Fibroblast of skin of left biceps (primary cell): ENCODE measurements at places on chromosomes 7 and 10.

- DNase-seq = no peak
Observed at GRCh38 chr10:59934701-59935100, 28.3 kb upstream of the CCDC6 start.

DNA sequence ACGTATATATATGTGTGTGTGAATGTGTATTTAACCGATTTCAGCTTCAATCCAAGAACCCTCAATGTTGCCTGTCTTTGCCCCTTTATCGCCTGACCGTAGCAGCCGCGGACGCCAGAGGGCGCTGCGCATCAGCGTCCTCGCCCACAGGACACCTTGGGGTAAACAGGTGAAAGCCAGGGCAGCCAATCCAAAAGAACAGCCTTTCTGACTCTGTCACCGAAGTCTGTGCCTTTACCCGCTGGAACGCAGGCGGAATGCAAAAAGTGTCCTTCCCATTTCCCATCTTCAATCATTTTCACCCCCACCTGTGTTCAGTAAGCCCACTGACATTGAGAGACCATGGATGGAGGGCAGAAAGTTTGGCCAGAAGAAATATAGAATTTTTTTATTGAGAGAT is 3.6 kb downstream of the NXPH1 start:
- no peak for DNase-seq

GRCh38 chr10:43229208-43230061 is 37.4 kb downstream of the RASGEF1A start:
- DNase-seq = no peak

DNA sequence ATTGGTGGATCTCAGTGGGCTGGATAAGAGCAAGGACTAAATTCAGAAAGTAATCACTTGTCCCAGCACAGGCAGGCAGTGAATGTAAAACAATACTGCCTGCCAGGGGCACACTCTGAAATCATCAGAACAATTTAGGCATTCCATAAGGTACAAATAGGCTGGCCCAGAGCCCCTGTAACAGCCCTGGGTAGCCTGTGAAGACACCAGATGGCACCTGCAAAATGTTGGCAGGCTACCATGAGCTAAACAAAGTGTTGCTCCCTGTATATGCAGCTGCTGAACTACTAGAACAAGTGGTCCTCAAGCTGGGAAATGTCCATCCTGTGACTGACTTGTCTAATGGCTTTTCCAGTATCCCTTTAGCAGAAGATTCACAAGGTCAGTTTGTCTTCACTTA is 3.0 kb upstream of the PRSS37 start:
- DNase-seq = no peak

GRCh38 chr10:107740962-107741690 is 576.6 kb upstream of the SORCS1 start:
- no peak for DNase-seq

- no peak for DNase-seq
Observed at GRCh38 chr10:679556-679955, 9.9 kb downstream of the DIP2C start.

- no peak for DNase-seq
Observed at GRCh38 chr10:70564901-70565351, 37.6 kb downstream of the PRF1 start.

GRCh38 chr10:78891741-78892140 is 177.0 kb upstream of the ZMIZ1 start:
- no peak for DNase-seq

DNA sequence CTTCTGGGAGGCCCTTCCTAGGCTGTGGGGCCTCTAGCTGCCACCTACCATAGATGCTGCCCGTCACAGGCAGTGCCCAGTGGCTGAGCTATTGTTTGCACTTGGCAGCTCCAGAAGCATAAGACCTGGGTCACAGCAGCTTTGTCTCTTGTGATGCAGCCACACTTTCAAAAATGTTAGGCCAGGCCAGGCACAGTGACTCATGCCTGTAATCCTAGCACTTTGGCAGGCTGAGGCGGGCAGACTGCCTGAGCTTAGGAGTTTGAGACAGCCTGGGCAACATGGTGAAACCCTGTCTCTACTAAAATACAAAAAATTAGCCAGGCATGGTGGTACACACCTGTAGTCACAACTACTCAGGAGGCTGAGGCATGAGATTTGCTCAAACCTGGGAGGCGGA is 9.5 kb upstream of the KAZALD1 start:
- no peak for DNase-seq

DNA sequence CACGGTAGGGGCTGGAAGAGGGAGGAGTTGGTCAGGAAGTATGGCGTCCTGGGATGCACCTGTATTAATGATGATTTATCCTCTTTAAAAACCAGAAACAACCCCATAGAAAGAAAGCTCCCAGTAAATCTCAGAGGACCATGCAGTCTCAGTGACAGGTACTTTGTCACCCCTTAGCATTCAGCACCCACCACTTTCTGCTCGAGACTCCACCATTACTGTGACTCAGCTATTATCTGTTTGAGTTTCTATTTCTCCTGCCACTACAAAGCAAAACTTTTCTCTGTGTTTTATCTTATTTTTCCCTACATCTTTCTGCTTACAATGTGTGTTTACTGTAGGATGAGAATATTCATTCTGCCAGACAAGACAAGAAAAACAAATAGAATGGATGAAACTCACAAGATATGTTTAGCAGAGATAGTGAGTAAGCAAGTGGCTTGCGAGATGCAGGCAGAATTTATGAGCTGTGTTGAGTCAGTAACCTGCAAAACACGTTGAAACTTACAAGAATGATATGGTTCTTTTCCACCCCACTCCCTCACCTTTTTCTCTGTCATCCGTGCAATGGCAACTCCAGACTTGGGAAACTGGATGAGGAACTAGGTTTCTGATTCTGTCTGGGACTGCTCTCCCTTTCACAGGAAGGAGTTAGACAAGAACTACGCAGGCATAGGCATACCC is 127.1 kb downstream of the AOAH start:
- no peak for DNase-seq

DNA sequence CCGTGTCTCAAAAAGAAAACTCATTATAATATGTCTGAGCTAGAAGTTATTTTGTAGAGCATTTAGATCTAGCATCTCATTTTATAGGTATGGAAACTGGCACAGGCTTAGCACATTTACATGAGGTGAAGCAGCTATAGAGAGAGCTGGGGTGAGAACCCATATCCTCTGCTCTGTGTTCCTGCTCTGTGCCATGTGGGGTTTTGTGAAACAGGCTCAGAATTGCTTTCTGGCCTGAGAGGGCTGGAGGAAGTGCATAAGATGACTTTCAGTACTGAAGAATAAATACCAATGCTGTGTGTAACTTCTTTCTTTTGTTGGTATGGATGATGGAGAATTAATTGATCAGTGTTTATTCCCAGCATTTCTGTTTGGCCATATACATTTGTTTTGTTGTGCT is 159.1 kb downstream of the LRRC4 start:
- DNase-seq = no peak

- peak; percentile 25 for DNase-seq
Observed at GRCh38 chr7:88015309-88015708, 81.3 kb downstream of the ADAM22 start.

DNA sequence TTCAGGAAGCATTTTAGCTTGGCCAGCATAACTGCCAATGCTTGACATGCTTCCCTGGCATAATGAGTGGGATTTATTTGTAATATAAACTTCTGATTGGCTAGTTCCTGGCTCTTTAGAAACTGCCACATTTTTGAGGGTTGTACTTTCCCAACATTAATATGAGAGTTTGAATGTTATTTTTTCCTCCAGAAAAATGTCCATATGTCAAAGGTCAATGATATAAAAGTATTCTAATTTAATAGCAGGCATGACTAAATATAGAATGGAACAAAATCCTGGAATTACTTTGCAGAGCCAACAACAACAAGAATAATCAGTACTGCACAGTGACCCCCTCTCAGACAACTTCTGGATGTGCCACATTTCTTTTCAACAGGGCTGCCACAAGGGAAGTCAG is 352.6 kb downstream of the PRPF18 start:
- DNase-seq = peak; percentile 52

GRCh38 chr7:43570688-43571365 is 12.1 kb upstream of the STK17A start:
- DNase-seq = no peak

GRCh38 chr10:90592638-90593302 is 265.1 kb downstream of the HTR7 start:
- DNase-seq = no peak

GRCh38 chr10:84407388-84408049 is 79.1 kb downstream of the CCSER2 start:
- no peak for DNase-seq

DNA sequence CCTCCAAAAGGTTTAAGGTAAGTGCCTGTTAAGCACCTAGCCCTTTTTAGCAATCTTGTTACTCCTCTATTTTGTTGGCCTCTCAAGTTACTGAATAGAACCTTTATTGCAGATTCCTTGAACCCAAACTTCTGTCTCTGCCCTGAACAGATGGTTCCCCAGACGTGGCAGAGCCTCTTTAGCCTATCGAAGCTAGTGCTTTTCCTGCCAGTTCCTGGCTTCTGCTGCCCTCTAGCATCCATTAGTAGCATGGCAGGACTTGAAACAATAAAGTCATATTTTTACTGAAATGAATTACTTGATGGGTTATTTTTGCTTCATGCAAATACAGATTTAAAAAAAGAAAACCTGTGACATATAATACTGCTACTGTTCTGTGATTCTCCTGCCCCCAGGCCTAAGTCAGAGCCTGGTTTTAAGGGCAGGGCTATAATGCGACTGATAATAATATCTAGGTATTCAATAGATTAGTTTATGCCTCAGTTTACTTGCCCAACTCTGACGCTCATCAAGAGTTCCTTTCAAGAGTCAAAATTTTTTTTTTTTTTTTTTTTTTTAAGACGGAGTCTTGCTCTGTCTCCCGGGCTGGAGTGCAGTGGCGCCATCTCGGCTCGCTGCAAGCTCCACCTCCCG is 84.3 kb upstream of the PHF14 start:
- peak; percentile 11 for DNase-seq

DNA sequence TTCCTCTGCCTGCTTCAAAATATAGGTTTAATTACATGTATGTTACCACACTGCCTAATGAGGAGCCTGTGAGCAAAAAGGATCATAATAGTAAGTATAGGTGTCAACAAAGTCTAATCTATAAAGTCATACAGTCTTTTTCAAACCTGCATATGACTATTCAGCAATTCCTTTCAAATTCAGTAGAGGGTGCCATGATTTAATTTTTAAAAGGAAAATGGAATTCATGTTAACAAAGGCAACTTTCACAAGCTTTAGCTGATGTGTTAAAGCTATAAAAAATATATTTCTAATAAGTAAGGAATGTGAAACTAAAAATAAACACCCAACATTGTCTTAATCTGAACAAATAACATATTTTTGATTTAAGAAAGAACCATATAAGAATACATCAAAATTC is 52.1 kb downstream of the MPP7 start:
- DNase-seq = peak; percentile 7

- DNase-seq = no peak
Observed at GRCh38 chr10:62374862-62375710, 917 bp downstream of the ZNF365 start.

- no peak for DNase-seq
Observed at GRCh38 chr7:116805100-116805544, 57.3 kb upstream of the CAPZA2 start.

DNA sequence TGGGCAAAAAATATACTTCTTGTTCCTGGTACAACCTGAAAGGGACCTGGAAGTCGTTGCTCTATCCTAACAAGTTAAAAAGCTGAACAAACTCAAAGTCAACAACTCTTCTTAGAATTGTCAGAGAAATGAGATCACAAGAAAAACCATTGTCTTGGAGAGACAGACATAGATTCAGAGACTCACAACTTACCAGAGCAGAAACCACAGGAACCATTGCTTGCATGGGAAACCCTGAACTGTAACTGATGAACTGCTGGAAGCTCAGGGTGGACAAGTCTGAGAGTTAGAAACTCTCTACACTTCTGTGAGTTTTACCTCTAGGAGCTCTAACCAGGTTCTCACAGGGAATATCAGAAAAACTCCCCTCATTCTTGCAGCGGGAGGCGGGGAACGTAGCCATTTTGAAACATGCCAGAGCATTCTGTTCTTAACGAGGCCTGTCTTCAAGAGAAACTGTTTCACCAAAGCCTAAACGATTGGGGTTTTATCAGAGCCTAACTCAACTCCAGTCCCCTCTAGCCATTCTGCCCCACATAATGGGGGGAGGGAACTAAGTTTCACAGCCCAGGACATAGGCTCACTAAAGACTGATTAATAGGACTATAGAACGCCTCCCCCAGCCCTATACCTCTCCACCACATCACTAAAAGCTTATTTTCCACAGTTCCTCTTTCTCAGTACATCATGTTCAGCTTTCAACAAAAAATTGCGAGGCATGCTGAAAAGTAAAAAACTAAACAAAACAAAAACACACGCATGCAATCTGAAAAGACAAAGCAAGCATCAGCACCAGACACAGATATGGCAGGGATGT is 12.0 kb upstream of the GSDME start:
- DNase-seq = no peak

- no peak for DNase-seq
Observed at GRCh38 chr7:43108255-43109011, 4.0 kb upstream of the HECW1 start.

- no peak for DNase-seq
Observed at GRCh38 chr10:101310529-101311184, 43.3 kb upstream of the BTRC start.

DNA sequence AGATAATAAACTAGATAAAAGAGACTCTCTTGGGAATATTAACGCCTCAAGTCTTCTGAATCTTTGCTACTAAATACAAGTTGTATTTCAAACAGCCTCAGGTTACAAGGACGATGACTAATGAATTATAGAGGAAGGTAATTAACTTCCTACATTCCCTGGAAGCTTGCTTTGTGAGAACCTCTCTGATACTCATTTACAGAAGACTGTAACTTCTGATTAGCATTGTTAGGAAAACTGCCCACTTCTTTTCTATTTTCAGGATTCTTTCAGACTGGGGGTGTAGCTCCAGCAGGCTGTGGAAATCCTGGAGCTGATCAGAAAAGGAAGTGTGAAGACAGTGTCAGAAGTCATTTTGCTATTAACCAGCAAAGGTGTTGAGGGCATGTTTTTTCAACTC is 316.7 kb upstream of the NPSR1 start:
- no peak for DNase-seq

GRCh38 chr10:109893386-109893785 is 29.9 kb downstream of the XPNPEP1 start:
- DNase-seq = no peak

GRCh38 chr7:42105554-42106358 is 131.3 kb downstream of the GLI3 start:
- no peak for DNase-seq
